ENCODE measurements at places on chromosomes 12 and 14. TPM values are rescaled to one million over a fixed set of nuclear protein-coding genes. Genes with fewer than 3 reads are reported as not detected.

GRCh38 chr12:3752096-3752709 is 706 bp downstream of the CRACR2A start:
- H3K27ac ChIP-seq: peak overlapping the region; percentile 30
- H3K4me1 ChIP-seq: no peaks in the 10 kb centered on the region
- peak; percentile 77 for DNase-seq
- H3K36me3 ChIP-seq: no peaks in the 10 kb centered on the region
- peak overlapping the region; percentile 55 for H3K4me3 ChIP-seq
- H3K27me3 ChIP-seq: peaks cover 17% of the 10 kb centered on the region

GRCh38 chr12:19005257-19005801 is 124.2 kb upstream of the PLEKHA5 start:
- no peaks in the 10 kb centered on the region for H3K36me3 ChIP-seq
- no peak overlapping the region for H3K27ac ChIP-seq
- H3K4me3 ChIP-seq: no peak overlapping the region
- H3K4me1 ChIP-seq: no peaks in the 10 kb centered on the region

The COX6A1 gene
- 38.2 TPM for total RNA-seq

The MDP1 gene
- total RNA-seq: 9.4 TPM

GRCh38 chr14:103121846-103122584 is 1.2 kb upstream of the TNFAIP2 start:
- H3K36me3 ChIP-seq: no peaks in the 10 kb centered on the region
- H3K27ac ChIP-seq: peak overlapping the region; percentile 91
- H3K27me3 ChIP-seq: no peaks in the 10 kb centered on the region
- DNase-seq: peak; percentile 91

GRCh38 chr14:24036169-24036962 is 15.4 kb upstream of the CARMIL3 start:
- H3K27ac ChIP-seq: peak overlapping the region; percentile 87
- H3K36me3 ChIP-seq: no peaks in the 10 kb centered on the region
- peak; percentile 89 for DNase-seq
- H3K4me1 ChIP-seq: peaks cover 15% of the 10 kb centered on the region
- peak overlapping the region; percentile 78 for H3K4me3 ChIP-seq

GRCh38 chr14:92942576-92942975 is 19.6 kb downstream of the CHGA start:
- H3K4me1 ChIP-seq: no peaks in the 10 kb centered on the region
- DNase-seq: no peak
- H3K27ac ChIP-seq: no peak overlapping the region
- no peak overlapping the region for H3K4me3 ChIP-seq

DNA sequence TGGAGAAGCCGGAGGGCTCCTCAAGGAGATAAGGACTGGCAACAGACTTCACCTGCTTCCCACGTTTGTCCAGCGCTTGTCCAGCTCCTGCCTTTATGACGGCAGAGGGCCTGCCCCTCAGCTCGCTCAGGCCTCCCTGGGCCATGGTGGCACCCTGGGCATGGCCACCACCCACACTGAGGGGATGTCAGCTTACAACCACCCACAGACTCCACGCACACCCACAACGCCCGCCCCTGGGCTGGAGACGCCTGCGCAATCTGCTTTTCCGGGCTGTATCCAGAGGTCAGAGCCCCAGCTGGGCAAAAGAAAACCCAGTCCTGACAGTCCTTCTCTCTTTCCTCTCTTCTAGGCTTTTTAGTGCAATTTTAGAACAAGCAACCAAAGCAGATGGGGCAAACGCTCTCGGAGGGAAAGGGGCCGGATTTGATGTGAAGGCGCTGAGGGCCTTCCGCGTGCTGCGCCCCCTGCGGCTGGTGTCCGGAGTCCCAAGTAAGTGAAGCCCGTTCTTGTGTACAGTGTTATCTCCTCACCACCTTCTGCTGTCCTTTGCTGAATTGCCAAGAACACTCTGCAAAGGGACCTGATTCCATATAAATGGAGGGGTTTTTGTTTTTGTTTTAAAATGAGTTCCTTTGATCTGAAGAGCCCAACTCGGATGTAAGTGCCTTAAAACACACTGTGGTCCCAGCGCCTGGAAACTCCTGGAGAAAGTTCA is 337.4 kb upstream of the FKBP4 start:
- H3K4me1 ChIP-seq: no peaks in the 10 kb centered on the region
- no peaks in the 10 kb centered on the region for H3K27me3 ChIP-seq
- H3K4me3 ChIP-seq: no peak overlapping the region
- no peak for DNase-seq

GRCh38 chr12:62306569-62307530 is 46.6 kb downstream of the USP15 start:
- DNase-seq: no peak
- H3K36me3 ChIP-seq: no peaks in the 10 kb centered on the region

GRCh38 chr12:15701206-15701605 is 88.0 kb downstream of the EPS8 start:
- H3K36me3 ChIP-seq: no peaks in the 10 kb centered on the region
- no peak for DNase-seq
- H3K4me1 ChIP-seq: peaks cover 6% of the 10 kb centered on the region

The LBHD2 gene
- total RNA-seq: not detected

GRCh38 chr12:89740943-89741342 is 32.3 kb upstream of the ATP2B1 start:
- H3K27ac ChIP-seq: no peak overlapping the region
- no peak overlapping the region for H3K4me3 ChIP-seq
- no peak for DNase-seq
- H3K36me3 ChIP-seq: no peaks in the 10 kb centered on the region
- no peaks in the 10 kb centered on the region for H3K4me1 ChIP-seq
- H3K27me3 ChIP-seq: no peaks in the 10 kb centered on the region

GRCh38 chr12:89927226-89927698 is 218.6 kb upstream of the ATP2B1 start:
- no peaks in the 10 kb centered on the region for H3K36me3 ChIP-seq
- no peaks in the 10 kb centered on the region for H3K27me3 ChIP-seq
- no peak overlapping the region for H3K27ac ChIP-seq
- no peak overlapping the region for H3K4me3 ChIP-seq

- H3K27me3 ChIP-seq: no peaks in the 10 kb centered on the region
- no peak for DNase-seq
- H3K4me1 ChIP-seq: no peaks in the 10 kb centered on the region
- no peak overlapping the region for H3K27ac ChIP-seq
- no peaks in the 10 kb centered on the region for H3K36me3 ChIP-seq
- no peak overlapping the region for H3K4me3 ChIP-seq
Measured at GRCh38 chr12:109678719-109679118, 34.9 kb upstream of the FAM222A start.

The KRT73 gene
- not detected for total RNA-seq

The DIO3 gene
- total RNA-seq: 0.84 TPM

The STXBP6 gene
- 2.6 TPM for total RNA-seq

GRCh38 chr12:25788707-25789442 is 169.6 kb upstream of the RASSF8 start:
- no peak overlapping the region for H3K4me3 ChIP-seq
- no peaks in the 10 kb centered on the region for H3K36me3 ChIP-seq
- H3K27ac ChIP-seq: no peak overlapping the region
- H3K27me3 ChIP-seq: no peaks in the 10 kb centered on the region
- DNase-seq: no peak
- H3K4me1 ChIP-seq: no peaks in the 10 kb centered on the region

DNA sequence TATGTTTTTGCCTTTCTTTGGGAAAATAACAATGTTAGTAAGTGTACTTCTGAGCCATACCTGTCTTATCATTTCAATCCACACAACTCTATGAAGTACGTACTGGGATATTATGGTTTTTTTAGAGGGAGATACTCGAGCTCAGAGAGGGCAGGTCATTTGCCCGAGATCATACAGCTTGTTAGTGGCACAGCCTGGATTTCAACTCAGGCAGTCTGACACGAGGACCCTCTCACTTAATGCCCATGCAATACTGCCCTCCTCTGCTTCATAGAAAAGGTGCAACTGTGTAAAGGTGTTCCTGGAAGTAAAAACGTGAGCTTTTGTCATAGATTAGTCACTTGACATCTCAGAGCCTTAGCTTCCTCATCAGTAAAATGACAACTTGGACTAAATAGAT is 128.0 kb downstream of the NDUFA12 start:
- H3K4me3 ChIP-seq: no peak overlapping the region
- DNase-seq: no peak
- no peaks in the 10 kb centered on the region for H3K36me3 ChIP-seq

- H3K27ac ChIP-seq: no peak overlapping the region
- H3K27me3 ChIP-seq: no peaks in the 10 kb centered on the region
- no peak overlapping the region for H3K4me3 ChIP-seq
- DNase-seq: no peak
- peaks cover 38% of the 10 kb centered on the region for H3K4me1 ChIP-seq
- peaks cover 15% of the 10 kb centered on the region for H3K36me3 ChIP-seq
Measured at GRCh38 chr12:112126911-112127310, 1.6 kb downstream of the TRAFD1 start.

The RND1 gene
- total RNA-seq: 0.15 TPM

DNA sequence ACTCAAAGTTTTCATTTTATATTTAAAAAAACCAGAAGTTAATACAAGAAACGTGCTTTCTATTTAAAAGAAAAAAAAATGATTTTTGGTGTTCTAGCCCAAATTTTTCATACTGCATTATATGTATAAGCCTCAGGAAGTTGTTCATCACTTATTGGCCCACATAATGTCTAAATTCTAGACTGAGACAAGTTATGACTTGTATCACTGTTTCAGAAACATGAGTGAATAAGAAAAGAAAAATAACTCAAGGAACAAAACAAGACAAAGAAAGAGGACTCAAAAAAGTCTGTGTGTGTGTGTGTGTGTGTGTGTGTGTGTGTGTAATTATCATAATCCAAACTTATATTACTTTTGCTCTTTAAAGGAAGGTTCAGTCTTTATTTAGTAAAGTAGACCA is 929.8 kb downstream of the GALC start:
- H3K4me3 ChIP-seq: no peak overlapping the region
- H3K27ac ChIP-seq: no peak overlapping the region
- H3K27me3 ChIP-seq: no peaks in the 10 kb centered on the region
- H3K4me1 ChIP-seq: no peaks in the 10 kb centered on the region

DNA sequence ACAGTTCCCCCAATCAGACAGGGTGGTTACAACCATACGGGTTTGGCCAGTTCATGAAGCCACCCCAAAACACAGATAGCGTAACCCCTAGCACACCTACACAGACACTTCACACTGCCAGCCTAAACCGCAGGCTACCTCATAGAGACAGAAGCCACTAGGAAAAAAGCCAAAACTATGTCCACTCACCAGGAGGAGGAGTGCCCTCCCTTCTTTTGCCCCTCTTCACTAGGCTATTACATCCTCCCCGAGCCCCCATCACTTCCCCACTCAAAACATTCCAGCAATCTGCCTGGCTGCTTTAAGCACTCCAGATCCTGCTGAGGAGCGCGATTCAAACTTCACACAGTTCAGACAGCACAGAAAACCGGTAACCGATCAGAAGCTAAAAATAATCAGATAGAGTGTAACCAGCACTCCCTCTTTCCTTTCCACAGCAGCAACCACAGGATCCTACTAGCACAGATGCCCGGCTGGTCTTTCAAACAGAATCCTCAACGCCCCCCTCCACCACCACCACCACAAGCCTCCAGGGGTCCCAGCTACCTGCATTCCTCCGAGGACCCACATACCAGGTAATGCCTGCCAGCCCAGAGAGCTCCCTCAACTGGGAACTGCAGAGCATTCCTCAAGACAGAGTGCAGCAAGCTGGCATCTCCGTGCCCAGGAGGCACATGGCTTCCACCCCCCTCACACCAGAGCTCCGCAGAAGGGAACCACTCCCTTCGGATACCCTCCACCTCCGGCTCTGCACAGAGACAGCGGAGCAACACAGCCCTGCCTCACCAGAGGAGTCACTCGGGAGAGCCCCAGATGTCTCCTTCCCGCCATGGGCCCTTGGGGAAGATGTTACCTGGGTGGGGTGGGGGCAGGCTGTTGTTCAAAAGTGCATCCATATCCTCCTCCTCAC is 1.5 kb downstream of the CHD4 start:
- peak overlapping the region; percentile 94 for H3K27ac ChIP-seq
- peak; percentile 52 for DNase-seq
- peak overlapping the region; percentile 93 for H3K4me3 ChIP-seq
- no peaks in the 10 kb centered on the region for H3K27me3 ChIP-seq

- H3K4me1 ChIP-seq: no peaks in the 10 kb centered on the region
- H3K27me3 ChIP-seq: no peaks in the 10 kb centered on the region
- H3K36me3 ChIP-seq: no peaks in the 10 kb centered on the region
- no peak for DNase-seq
- H3K27ac ChIP-seq: no peak overlapping the region
Measured at GRCh38 chr14:96267336-96267735, 11.3 kb downstream of the BDKRB1 start.

The TAS2R30 gene
- total RNA-seq: 1.1 TPM

DNA sequence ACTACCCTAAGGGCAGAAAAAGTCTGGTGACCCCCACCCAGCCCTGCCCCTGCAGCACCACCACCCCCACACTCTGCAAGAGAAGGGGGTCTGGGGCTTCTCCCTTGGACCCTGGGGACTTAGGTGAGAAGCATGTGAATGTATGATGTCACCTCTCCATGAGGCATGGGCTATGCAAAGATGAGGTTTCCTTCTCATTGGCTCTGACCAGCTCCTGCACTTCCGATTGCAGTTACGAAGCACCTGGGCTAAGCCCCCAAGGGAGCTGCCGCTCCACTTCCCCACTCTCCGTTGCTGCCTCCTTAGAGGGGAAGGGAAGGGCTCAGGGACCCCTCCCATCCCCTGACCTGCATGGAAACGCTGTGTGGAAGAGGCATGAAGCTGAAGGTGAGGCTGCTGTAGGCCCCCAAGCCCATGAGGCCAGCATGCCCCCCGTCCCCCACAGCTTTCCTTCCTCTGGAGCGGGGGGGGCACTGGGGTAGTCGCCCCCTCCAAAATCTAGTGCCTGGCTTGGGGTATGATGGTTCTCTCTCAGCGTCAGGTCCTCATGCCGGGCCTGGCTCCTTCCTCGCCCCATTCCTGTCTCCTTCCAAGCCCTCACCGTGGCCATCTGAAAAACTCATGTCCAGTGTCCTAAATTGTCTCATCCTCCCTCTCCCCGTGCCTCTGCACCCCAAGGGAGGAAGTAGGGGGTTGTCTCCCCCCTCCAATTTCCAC is 5.5 kb upstream of the DDX23 start:
- peaks cover 2% of the 10 kb centered on the region for H3K27me3 ChIP-seq
- peaks cover 3% of the 10 kb centered on the region for H3K4me1 ChIP-seq
- no peak overlapping the region for H3K27ac ChIP-seq
- no peak for DNase-seq
- H3K4me3 ChIP-seq: no peak overlapping the region

The DIO2 gene
- total RNA-seq: 27.1 TPM

- peaks cover 45% of the 10 kb centered on the region for H3K4me1 ChIP-seq
- no peak overlapping the region for H3K4me3 ChIP-seq
- H3K36me3 ChIP-seq: no peaks in the 10 kb centered on the region
- H3K27me3 ChIP-seq: no peaks in the 10 kb centered on the region
- H3K27ac ChIP-seq: no peak overlapping the region
- DNase-seq: no peak
Measured at GRCh38 chr12:65189028-65189718, 19.8 kb downstream of the LEMD3 start.

- no peak overlapping the region for H3K27ac ChIP-seq
- no peaks in the 10 kb centered on the region for H3K27me3 ChIP-seq
- no peaks in the 10 kb centered on the region for H3K4me1 ChIP-seq
- DNase-seq: no peak
- no peak overlapping the region for H3K4me3 ChIP-seq
- H3K36me3 ChIP-seq: no peaks in the 10 kb centered on the region
Measured at GRCh38 chr12:88630561-88630960, 50.3 kb upstream of the KITLG start.

The ZC3H10 gene
- 10.3 TPM for total RNA-seq

GRCh38 chr12:39341179-39341578 is 101.7 kb downstream of the KIF21A start:
- no peak for DNase-seq
- peaks cover 53% of the 10 kb centered on the region for H3K36me3 ChIP-seq
- no peak overlapping the region for H3K4me3 ChIP-seq

The SERPINA1 gene
- 4.7 TPM for total RNA-seq

The DHRS2 gene
- total RNA-seq: 0.21 TPM
